ENCODE measurements at places on chromosomes 6 and 20.

DNA sequence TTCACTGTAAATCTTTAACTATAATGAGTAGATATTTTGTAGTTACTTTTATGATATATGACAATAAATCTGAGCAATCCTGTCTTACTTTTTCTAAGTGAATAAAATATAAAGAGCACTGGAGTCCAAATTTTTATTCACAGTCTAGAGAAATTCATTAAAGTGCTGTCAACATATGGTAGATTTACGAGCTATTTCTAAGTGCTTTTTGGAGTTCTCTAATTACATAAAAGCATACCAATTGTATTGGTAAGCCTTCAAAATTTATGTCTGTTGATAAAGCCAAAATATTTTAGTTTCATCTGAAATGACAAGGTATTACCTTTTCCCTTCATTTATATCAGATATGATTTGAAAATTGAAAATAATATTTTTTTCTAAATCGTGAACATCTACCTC, 75.4 kb downstream of the MAN1A1 start:
- no peak for DNase-seq

GRCh38 chr6:132813173-132813856, 1.1 kb upstream of the RPS12 start:
- no peak for DNase-seq

GRCh38 chr6:132135409-132135808, 184.2 kb upstream of the CCN2 start:
- no peak for DNase-seq

DNA sequence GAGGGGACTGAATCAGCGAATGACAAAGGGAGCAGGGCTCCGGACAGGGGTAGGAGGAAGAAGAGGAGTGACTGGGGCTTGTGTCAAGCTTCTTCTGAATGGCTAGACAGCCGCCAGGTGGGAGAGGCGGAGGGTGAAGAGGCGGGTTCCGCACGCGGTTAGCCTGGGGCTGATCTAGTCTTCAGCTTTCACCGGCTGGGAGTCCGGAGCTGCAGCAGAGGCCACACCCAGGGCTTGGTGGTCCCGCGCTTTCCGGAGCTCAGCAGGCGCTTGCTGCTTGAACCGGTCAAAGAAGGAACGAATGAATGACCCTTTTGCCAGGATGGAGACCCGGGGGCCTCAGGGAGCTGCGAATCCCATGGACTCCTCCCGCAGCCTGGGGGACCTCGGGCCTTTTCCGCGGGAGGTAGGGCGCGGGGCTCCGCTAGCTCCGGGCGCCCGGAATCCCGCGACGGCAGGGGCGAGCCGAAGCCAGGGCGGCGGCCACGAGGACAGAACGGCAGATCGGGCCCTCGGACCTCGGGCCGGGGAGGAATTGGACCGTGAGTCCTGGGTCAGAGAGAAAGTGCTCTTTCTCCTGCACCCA, at the start of gene C6orf141:
C6orf141 (plus strand) TSS at position 177 of the 586 bp plus-strand sequence; CDS start at position 302, 125 bp downstream.
- DNase-seq: no peak

GRCh38 chr6:47426524-47427302, 50.9 kb upstream of the CD2AP start:
- no peak for DNase-seq

All from anterior cingulate cortex (tissue), 58 donors.